Erythroblast (primary cell): ENCODE measurements at places on chromosomes 1 and 21.

DNA sequence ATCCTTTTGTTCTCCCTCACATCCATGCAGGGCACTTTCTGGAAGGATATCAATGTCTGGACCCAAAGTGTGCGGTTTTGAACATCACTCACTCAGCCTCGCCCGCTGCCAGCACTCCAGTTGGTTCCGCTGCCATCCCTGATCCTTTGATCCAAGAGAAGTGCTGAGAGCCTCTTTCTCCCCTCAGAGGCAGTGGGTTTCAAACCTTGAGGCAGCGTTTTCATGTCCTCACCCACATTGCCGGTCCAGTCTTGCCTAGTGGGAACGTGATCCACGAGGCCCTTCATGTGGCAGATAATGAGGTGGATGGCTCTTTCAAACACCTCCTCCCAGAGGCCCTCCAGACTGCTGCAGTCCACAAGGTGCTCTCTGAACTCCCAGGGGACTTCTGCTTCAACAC, 122.2 kb downstream of the ACTL8 start:
- DNase-seq = no peak

DNA sequence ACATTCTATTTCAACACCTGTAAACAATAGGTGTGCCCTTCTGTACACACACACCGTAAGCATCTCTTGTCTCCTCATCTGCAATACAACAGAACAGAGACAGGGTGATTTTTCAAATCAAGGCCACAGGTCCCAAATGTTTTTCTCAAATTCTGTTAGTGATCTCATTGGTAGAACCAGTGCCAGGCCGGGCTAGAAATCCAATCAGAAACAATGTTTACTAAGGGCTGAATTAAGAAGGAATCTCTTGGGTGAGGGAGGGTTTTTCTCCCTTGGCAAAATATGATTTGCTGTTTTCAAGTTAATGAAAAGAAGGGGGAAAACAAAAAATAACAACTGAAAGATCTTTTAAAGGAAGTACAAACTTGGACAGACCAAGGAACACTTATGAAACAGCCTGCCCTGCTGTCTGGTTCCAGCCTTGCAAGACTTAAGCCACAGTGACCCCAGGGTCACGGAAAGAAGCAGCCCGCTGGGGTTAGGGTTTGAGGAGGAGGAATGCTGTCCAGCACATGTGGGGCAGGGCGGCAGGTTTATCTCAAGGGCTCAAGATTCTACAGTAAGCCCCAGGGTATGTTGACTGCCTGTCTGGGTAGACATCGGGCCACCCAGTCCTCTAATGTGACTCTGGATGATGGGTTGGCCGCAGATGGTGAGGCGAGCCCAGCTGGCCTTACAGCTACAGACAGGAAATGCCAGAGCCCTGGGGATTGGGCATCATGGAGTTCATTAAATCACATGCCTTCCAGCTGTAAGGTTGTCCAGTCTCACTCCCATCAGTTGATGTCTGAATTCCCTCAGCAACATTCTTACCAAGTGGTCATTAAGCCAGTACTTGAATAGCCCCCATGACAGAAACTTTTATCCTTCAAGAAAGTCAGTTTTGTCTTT, 73.3 kb upstream of the SLC44A3 start:
- DNase-seq = no peak

DNA sequence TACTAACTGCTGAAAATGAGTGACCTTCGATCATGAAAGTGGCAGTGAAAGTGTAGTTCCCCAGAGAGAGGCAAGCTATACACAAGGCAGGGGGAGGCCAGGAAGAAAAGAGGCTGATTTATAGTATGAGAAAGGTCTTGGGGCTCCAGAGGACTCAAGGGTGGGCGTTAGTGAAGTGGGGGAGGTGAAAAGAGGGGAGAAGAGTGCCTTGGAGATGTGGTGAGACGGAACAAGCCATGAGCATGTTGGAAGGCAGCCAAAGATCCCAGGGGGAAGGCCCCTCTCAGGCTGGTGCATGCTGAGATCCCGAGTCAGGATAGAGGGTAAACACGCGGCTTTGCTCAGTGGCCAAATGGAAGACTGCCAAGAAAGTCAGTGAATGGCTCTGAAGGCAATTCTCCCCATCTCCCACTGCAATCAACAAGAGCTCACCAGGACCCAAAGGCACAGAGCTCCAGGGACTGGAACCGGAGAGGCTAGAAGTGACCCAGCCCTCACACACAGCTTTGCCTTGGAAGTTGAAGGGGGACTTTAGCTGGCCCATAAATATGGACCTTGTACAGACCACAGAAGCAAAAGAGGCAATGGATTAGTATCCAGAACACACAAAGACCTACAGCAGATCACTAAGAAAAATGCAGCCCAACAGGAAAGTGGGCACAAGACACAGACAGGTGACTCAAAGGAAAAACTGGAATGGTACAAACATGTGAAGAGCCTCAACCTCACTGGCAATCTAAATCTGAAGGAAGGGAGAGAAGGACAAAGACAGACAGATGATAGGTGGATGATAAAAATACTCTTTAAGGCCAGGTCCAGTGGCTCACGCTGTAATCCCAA, 49.6 kb downstream of the HSF2BP start:
- no peak for DNase-seq

DNA sequence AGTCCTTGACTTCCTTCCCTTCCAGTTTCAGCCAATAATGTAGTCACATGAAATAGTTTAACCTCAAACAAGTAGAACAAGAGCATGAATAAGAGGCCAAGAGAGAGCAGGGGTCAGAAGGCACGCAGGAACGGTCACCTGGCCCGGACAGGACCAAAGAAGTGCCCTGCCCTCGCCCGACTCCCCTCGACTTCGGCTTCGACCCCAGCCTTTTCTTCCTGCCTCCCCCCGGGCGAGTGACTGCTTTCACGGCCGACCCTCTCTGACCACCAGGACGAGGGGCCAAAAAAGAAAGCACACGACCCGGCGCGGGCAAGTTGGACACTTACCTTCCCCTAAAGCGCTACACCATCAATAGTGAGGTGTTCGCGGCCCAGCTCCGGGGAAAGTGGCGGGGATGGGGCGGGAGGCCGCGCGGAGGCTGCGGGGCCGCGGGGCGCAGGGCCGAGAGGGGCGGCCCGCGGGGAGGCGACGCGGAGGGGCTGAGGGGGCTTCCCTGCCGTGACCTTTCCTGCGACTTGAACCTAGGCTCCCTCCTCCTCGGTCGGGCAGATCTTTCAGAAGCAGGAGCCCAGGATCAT, 519 bp downstream of the RERE start:
- DNase-seq = peak; percentile 63

- DNase-seq = no peak
Measured at GRCh38 chr21:27799861-27800260, 833.0 kb upstream of the ADAMTS5 start.

GRCh38 chr1:117370071-117370470, 2.8 kb downstream of the MAN1A2 start:
- no peak for DNase-seq

DNA sequence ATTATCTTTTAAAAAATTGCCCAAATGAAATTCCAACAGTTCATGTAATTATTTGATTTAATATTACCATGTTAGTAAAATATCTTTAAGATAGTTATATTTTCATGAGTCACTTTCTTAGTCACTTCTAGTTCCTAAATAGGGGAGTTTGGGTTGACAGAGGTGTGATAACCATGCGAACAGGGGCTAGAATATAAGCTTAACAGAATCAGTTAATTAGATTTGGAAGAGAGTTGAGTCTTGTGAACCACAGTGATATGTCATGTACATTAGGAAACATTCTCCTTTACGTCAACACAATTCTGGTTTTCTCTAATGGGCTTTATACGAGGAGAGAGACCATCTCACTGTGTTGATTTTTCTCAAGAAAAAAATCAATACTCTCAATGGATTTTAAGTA, 64.8 kb upstream of the ZNF281 start:
- no peak for DNase-seq

- no peak for DNase-seq
Measured at GRCh38 chr21:25361097-25361496, 246.2 kb downstream of the MRPL39 start.

DNA sequence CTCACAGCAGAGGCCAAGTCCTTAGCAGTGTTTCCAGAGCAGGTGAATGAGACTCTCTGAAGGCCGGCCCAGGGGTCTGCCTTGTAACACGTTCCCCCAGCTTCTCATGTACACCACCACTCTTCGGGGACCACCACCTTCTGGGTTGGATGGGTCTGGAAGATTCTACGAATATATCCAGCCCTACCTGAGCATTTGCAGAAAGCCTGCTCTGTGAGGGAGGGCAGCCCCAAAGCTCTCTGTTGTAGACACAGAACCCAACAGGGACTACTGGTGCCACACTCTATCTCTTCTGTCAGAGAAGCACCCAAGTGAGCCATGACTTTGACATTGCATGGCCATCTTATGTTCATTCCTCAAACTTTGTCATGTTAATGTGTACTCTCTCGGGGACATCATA, 61.8 kb downstream of the CD247 start:
- no peak for DNase-seq

DNA sequence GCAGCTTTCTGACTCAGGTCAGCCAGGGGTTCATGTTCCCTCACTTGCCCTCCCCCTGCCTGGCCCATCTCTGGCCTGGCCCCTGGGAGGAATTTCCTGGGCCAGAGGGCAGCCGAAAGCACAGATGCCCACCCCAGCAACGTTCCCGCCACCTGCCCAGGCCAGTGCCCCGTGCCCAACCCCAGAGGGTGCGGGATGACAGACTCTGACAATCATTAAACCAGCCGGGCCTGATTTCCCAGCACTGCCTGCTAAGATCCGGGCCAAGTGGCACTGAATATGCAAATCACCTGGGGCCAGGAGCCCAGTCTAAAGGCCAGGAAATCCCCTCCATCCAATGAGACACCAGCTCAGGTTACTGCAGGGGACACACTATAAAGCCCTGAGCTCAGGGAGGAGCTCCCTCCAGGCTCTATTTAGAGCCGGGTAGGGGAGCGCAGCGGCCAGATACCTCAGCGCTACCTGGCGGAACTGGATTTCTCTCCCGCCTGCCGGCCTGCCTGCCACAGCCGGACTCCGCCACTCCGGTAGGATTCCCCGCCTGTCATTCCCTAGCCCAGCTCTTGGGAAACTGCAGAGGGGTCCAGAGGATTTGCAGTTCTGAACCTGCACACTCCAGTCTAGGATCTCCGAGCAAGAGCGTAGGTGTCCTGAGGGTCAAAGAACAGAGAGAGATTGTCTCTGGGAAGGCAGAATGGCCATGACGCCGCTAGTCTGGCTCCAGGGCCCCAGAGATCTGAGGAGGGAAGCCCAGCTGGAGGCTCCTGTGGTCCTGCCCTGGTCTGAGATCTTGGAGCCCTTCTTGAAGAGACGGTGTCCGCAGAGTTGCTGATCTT, at the start of gene ELF3:
Gene ELF3 (plus strand): TSS at position 408 of the 836 bp plus-strand sequence. CDS start 550 bp downstream, outside the sequence.
- DNase-seq = peak; percentile 49

DNA sequence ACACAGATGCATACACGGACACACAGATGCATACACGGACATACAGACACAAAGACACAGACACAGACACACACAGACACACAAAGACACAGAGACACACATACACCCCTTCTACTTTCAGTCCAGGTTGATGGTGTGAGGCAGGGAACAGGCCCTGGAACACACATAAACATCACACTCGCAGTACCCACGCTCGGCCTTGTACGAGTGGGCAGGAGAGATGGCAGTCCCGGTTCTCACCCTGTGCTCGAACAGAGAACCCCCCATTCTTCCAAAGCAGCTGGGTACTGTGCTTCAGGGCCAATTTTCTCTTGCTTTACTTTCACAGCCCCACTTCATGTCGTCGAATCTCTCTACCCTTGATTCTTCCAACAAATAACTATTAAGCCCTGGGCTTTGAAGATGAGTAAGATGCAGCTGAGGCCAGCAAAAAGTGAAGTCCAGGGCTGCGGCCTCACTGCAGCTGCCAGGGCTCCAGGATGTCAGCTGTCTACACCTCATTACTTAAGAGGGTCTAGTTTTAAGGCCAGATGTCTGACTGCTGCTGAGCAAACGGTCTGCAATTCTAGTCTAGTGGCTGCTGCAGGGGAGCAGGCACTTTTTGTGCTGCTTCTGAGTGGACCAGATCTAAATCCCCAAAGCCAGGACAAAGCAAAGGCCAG, 90.1 kb downstream of the PGBD5 start:
- no peak for DNase-seq
